ENCODE measurements at places on chromosomes 2 and 18.
A peak's percentile ranks its signal among the peaks of the same experiment; 100 is the strongest.

DNA sequence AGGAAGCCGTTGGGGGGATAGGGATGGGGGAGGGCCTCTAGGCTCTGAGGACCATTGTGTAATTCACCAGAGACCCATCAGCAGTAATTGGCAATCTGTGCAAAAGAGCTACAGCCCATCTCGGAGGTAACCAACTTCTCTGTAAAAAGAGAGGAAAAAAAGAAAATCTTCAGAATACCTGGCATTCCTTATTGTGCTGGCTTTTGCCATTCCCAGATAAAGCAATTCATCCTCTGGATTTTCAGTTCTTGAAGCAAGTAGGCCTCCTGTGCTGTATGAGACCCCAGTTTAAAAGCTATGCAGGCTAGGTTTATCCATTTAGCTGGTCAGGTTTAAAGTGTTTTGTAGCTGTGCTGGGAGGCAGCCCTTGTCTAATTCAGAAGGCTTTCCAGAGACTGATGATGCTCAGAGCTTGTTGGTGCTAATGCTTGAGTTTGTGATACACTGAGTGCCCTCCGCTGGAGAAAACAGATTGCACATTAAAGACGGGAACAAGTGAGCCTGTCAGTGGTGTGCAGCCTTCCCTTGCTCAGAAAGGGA, at the start of gene LRRTM4:
LRRTM4 (minus strand) TSS at position 446 of the 540 bp plus-strand sequence.
- DNase-seq = no peak

- no peak for DNase-seq
Observed at GRCh38 chr2:69962986-69963730, 1.7 kb upstream of the ASPRV1 start.

DNA sequence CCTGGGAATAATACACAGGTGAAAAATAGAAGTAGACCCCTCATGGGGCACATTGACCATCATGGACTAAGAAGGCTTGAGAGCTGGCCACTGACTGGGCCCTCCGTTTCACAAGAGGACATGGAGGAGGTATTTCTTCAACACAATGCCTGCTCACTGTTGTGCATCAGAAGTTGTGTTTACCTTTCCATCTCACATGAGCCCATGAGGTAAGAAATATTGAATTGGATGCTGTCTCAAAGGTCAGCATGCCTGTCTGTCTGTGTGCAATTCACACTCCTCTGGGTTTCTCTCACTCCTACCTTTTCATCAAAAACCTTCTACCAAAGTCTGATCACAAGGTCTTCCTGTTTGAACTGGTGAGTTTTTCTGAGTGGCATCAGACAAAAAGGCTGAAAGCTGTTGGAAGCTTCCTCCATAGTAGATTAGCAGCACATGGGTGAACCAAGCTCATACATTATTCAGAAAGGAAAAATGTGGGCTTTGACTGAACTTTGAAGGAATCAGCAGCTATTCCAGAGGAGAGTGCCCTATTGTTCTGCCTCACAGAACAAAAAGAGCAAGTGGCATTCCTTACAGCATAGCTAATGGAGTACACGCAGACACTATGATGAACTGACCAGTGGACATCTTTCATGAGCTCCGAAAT, 143.2 kb upstream of the RND3 start:
- DNase-seq = no peak

DNA sequence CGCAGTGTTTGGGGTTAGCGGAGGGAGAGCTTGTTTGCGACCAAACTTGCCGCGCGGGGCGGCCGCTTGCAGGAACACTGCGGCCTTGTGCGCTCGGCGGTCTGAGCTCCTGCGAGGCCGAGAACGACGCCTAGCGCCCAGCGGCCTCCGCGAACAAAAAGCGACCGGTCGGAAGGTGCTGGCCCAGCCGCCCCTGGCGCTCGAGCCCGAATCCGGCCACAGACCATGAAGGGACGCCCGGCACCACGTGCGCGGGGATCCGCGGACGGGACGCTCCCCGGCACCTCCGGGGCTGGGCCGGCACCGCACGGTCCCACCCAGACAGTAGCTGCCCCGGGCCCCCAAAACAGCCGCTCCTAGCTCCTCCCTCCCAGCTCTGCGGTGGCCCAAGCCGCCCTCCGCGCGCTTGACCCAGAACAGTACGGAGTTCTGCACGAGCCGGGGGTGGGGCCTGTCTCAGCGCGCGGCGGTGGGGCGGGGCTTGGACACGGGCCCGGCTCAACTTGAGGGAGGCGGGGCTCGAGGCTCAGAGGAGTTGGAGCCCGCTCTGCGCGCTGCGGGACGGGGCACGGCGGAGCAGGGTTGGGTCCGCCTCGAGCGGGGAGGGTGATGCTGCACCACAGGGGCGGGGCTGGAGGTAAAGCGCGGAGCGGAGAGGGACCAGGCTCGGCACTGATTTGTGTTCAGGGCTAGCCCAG, 664 bp upstream of the IMPA2 start:
- peak; percentile 99 for DNase-seq

GRCh38 chr2:37614061-37614738, 57.2 kb downstream of the CDC42EP3 start:
- peak; percentile 92 for DNase-seq

DNA sequence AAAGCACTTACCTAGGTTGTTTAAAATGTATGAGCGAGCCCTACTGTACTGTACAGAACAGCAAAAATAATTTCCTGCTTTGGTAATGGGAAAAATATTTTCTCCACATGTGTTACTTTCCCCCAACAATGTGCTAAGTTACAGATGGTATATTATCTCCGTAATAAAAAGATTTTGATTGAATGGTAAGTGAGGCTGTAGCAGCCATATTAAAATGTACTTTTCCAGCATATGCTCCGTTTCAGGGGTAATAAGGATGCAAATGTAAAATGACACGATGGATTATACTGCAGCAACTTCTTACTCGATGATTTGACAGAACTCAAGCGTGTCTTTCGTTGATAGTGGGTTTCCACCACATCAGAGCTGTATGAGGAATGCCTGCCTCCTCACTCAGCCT, 50.5 kb downstream of the OSBPL6 start:
- peak; percentile 54 for DNase-seq

DNA sequence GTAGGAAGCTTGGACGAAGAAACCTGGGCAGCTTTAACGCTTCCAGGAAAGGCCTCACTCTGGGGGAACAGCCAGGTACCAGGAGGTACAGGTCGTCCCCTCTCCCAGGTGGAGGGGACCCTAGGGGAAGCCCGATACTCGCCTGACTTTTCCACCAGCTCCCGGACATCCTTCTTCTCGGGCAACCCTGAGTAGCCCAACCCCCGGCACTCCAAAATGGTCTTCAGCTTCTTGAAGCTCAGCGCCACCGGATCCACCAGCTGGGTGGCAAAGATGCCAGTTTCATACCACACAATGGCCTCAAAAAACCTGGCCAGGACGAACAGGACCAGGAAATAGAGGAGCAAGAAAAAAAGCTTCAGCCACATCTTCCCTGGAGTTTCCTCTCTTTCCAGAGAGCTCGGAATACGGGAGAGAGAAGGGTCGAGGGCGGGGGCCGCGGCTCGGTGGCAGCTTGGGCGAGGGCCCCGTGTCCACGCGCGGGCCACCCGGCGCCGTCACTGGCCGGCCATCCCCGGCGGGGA, 1.1 kb downstream of the RNF103 start:
- DNase-seq = peak; percentile 12

- DNase-seq = no peak
Observed at GRCh38 chr18:74463254-74463653, 6.1 kb upstream of the DIPK1C start.

- no peak for DNase-seq
Observed at GRCh38 chr2:240333985-240334384, 101.5 kb upstream of the GPC1 start.

DNA sequence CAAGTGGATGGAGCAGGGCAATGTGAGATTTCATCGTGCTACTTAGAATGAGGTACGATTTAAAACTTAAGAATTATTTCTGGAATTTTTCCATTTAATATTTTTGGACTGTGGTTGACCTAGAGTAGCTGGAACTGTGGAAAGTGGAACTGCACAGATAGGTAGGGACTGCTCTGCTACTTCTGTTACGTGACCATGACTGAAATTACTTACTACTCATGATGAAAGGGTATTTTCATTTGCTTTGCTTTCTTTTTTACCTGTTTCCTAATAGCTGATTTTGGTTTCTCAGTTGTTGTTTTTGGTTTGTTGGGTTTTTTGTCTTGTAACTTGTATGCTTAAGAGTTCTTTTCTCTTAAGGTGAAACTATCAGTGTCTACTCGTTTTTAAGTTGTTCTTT, 11.4 kb downstream of the UBE2E3 start:
- DNase-seq = no peak

DNA sequence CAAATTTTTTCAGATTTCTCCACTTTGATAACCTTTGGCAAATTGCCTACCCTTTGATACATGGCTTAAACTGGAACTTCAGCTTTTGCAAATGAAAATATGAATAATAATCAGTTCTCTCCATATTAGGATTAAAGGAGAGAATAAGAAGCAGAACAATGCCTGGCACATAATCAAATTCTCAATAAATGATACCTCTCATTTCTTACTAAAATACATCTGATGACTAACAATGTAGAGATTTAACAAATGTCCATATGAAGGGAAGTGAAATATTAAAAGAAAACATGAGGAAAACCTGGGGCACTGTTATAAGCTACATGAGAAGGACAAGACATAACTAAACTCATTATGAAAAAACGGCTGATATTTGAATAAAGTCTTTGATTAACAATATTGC, 1103.6 kb downstream of the LRP1B start:
- DNase-seq = no peak

DNA sequence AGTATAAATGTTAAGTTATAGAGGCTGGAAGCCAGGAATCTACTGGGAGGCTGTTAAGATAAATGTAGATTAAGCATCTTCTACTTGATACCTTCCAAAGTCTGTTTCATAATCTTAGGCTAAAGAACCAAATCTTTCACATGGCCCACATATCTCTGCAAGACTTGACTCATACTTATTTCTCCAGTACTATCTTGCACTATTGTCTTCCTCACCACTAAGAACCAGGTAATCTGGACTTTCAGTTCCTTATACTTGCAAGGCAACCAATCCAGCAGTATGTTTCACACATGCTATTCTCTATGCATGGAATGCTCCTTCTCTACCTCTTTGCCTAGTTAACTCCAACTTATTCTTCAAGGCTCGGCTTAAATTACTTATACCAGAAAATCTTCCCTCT, 62.2 kb downstream of the RBMS1 start:
- DNase-seq = no peak

DNA sequence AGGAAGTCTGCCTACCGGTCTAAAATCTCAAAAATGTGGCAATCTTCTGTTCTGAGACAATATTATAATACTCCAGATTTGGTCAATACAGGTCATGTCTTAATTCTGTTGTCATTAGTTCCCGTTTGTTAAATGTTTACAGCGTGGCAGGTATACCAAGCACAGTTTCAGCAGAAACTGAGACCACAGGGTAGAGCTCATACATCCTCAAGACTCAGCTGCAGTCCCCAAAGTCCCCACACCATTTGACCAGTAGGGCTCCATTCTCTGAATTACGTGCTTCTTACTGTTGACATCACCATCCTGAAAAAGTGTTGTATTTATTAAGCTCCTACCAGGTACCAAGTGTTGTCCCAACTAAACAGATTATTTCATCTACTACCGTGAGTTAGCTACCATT, 157.1 kb downstream of the MC4R start:
- no peak for DNase-seq

DNA sequence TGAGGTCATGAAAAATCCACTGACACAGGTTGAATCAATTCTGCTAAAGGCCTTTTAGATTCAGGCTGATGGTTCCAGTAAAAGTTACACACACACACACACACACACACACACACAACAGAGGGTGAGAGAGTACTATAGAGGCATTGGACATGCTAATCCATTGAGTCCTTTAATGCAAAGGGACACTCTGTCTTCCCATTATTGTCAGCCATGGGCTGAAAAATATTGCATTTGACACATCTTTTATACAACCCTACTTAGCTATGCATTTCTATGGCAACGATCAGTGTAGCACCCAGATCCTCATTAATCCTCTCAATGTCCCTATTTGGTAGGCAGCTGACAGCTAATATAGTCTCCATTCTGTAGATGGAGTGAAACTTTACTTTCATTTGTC, 440.8 kb upstream of the RGPD4 start:
- DNase-seq = no peak

- DNase-seq = no peak
Observed at GRCh38 chr18:79458917-79459803, 63.4 kb downstream of the NFATC1 start.

- no peak for DNase-seq
Observed at GRCh38 chr2:163919717-163920116, 183.9 kb upstream of the FIGN start.

DNA sequence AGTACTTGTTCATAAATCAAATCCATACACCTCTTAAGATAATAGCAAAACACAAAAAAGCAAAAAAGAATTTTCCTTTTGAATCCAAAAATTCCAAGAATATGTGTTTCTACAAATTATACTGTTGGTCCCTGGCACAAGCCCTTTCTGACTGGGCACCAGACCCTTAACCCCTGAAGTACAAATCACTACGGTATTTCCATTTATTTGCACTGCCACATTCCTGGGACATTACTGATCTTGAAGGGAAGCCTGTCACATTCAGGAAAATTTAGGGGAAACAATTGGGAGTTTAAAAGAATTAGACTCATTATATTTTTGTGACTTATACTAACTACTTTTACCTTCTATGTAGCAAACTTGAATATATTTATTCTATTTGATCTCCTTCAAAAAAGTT, 98.8 kb downstream of the ZNF521 start:
- peak; percentile 29 for DNase-seq

- no peak for DNase-seq
Observed at GRCh38 chr2:207603486-207603885, 21.7 kb downstream of the METTL21A start.

GRCh38 chr2:9143264-9143815, 63.3 kb upstream of the ASAP2 start:
- DNase-seq = no peak

- DNase-seq = peak; percentile 34
Observed at GRCh38 chr2:24971286-24971535, 544 bp downstream of the DNAJC27 start.

DNA sequence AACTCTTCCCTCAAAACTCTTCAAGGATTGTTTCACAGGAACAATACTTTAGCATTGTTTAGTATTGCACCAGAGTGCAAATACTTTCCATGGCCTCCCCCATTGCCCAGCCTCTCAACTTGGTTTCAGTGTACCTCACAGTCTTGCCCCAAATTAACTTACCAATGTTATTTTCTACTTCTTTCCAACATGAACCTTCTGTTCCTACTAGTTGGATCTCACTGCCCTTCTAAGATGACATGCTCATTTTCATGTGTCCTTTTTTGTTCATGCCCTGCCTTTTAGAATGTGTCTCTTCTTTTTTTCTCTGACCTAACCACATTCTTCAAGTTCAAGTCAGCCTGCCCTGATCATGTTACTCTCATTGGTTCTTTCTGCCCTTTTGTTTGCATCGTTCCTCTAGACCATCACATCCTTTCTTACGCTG, 4.1 kb downstream of the SPATS2L start:
- peak; percentile 67 for DNase-seq

GRCh38 chr18:3440341-3440740, 9.6 kb upstream of the TGIF1 start:
- DNase-seq = no peak
